ENCODE measurements at places on chromosomes 3 and 15. TPM values are rescaled to one million over a fixed set of nuclear protein-coding genes. Genes with fewer than 3 reads are reported as not detected.

- no peaks in the 10 kb centered on the region for H3K4me1 ChIP-seq
- no peak overlapping the region for H3K4me3 ChIP-seq
- no peaks in the 10 kb centered on the region for H3K36me3 ChIP-seq
- DNase-seq: no peak
- no peak overlapping the region for H3K27ac ChIP-seq
Measured at GRCh38 chr3:113070072-113070640, 79.4 kb downstream of the GTPBP8 start.

The FES gene
- total RNA-seq: 58.1 TPM

GRCh38 chr3:11186771-11187191 is 32.5 kb downstream of the HRH1 start:
- peaks cover 45% of the 10 kb centered on the region for H3K4me1 ChIP-seq
- peak overlapping the region; percentile 64 for H3K27ac ChIP-seq
- DNase-seq: no peak
- H3K36me3 ChIP-seq: no peaks in the 10 kb centered on the region
- no peaks in the 10 kb centered on the region for H3K27me3 ChIP-seq
- no peak overlapping the region for H3K4me3 ChIP-seq

DNA sequence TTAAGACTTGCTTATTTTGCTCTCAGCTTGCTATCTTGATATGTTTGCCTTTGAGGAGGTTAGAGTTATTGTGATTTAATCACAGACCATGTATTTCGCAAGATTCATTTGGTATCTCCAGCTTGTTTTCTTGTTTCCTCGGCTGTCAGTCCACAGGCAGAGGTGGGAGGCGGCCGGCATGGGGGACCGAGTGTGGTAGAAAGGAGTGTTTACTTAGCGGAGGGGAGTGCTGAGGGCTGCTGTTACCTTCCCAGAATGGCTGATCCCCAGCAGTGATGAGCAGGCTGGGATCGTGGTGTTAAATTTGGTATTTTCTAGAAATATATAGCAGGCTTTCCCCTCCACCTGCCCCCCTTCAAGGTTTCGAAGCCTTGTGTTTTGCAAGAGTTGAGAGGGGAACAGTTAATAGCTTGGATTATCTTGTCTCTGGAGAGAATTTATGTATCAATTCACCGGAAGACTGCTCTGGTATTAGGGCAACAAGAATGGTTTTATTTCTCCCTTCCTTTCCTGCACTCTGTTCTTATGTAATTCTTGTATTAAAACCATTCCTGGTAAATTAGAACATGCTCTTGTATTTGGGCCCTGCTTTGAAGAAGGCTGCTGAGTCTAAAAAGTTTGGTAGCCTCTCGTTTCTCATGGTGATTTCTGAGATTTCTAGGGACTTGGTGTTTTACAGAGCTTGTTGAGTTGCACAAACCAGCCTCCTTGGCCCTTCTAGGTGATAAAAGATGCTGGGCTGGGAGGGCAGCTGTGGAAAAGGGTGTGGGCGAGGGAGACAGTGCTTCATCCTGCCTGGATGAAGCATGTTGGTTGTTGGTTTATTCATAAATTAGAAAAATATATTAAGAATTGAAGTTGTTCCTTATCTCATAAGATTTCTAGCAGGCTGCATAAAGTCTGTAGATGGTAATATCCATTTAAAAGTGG is 151.4 kb downstream of the IGF1R start:
- H3K27ac ChIP-seq: peak overlapping the region; percentile 80
- peak; percentile 21 for DNase-seq
- peaks cover 42% of the 10 kb centered on the region for H3K4me1 ChIP-seq
- H3K27me3 ChIP-seq: no peaks in the 10 kb centered on the region
- H3K4me3 ChIP-seq: no peak overlapping the region

DNA sequence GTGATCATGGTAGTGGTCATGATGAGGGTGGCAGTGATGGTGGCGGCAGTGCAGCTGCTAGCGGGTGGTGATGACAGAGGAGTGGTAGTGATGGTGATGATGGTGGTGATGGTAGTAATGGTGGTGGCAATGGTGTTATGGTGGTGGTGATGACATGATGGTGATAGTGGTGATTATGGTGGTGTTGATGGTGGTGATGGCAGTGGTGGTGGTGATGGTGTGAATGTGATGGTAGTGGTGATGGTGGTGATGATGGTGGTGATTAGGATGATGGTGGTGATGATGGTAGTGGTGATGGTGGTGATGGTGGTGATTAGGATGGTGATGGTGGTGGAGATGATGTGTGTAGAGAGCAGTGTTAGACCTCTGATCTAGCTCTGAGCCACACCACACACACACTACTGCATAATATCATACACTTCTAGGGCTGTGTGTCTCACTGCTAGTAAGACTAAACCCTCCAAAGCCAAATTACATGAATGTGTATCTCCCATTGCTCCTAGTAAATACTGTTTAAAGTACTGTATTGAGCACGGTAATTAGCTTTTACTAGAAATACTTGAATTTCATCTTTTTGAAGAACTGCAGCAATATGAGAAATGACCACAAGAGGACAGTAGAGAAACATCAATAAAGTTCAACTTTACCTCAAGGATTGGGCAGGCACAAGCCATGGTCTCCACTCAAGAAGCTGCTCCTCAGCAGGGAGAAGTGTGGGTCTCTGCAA is 28.8 kb downstream of the TMED3 start:
- H3K4me3 ChIP-seq: no peak overlapping the region
- no peaks in the 10 kb centered on the region for H3K27me3 ChIP-seq
- peak; percentile 69 for DNase-seq
- H3K4me1 ChIP-seq: no peaks in the 10 kb centered on the region
- H3K36me3 ChIP-seq: no peaks in the 10 kb centered on the region
- no peak overlapping the region for H3K27ac ChIP-seq

All from endothelial cell of umbilical vein (primary cell).